NCI-H1048 (cell line): ENCODE measurements at places on chromosomes 11 and 22.

DNA sequence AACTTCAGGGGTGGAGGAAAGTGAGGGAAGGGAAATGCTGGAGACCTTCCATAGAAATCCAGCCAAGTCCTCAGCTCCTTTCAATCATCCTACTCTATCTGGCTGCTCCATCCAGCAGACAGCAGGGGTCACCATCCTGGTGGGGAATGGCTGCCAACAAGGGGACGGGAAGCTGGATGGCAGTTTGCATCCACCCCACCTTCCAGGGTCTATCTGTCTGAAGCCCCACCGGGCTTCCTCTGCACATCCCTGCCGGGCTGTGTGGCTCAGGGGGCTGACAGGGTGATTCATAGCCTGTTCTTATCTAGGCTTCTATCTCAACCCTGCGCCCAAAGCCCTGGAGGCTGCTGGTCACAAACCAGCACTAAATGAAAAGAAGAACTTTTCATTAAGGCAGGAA is 1.1 kb downstream of the SYTL2 start:
- no peak for DNase-seq

- DNase-seq: no peak
Observed at GRCh38 chr22:43554694-43555365, 143.0 kb downstream of the MPPED1 start.

GRCh38 chr11:69573761-69574607 is 67.0 kb upstream of the CCND1 start:
- no peak for DNase-seq

- DNase-seq: no peak
Observed at GRCh38 chr11:22674470-22675439, 8.3 kb downstream of the GAS2 start.

GRCh38 chr11:57095896-57096295 is 85.9 kb upstream of the LRRC55 start:
- DNase-seq: no peak

- no peak for DNase-seq
Observed at GRCh38 chr11:100824041-100824809, 137.1 kb downstream of the ARHGAP42 start.

- no peak for DNase-seq
Observed at GRCh38 chr11:6693342-6694228, 10.4 kb upstream of the MRPL17 start.

DNA sequence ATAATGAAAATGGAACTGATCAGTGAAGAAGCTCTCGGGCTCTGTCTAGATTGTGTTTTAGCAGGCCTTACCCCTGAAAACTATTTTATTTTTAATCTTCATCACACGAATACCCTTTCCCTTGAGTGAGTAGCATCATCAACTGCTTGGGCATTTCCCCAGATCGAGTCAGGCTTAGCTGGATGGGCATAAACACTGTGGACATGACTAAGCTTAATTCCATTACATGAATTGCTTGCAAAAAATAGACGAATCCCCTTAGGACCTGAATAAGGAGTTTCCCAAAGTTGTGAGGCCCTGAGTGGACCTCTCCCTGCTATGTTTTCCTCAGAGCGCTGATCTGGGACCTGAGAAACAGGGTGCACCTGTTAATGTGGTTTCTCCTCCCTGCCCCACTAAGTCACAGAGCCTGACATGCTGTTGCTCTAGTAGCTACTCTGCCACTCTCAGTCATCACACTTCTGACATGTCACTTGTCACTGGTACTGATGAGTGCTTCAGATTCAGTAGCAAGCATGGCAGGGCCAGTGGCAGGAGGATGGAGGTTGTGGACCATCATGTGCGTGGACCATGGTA is 53.5 kb downstream of the ENDOD1 start:
- no peak for DNase-seq

DNA sequence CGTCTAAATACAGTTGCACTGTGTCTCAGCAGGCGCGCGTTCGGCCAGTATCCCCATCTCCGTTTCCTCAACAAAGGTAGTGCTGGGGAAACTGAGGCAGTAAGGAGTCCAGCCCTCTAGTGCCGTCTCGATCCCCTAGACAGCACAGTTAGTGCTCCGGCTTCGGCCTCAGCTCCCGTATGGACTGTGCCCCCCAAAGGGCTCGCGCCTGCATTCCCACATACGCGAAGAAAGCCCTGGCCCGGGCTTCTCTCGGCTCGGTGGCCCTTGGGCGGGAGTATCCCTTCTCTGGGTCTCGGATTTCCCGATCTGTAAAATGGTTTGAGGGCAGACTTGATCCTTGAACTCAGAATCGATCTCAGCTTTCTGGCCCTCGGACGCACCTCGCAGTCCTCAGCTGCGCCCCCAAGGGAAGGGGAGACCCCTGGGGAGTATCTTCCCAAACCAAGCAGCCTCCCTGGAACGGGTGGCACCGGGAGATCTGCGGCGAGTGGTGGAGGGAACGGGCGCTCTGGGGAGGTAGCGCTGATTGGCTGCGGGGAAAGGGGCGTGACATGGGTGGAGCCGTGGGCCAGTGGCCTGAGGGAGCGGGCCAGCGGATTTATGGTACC is 759 bp upstream of the PEX16 start:
- peak; percentile 40 for DNase-seq

GRCh38 chr22:45673482-45674175 is 2.0 kb downstream of the ATXN10 start:
- no peak for DNase-seq

DNA sequence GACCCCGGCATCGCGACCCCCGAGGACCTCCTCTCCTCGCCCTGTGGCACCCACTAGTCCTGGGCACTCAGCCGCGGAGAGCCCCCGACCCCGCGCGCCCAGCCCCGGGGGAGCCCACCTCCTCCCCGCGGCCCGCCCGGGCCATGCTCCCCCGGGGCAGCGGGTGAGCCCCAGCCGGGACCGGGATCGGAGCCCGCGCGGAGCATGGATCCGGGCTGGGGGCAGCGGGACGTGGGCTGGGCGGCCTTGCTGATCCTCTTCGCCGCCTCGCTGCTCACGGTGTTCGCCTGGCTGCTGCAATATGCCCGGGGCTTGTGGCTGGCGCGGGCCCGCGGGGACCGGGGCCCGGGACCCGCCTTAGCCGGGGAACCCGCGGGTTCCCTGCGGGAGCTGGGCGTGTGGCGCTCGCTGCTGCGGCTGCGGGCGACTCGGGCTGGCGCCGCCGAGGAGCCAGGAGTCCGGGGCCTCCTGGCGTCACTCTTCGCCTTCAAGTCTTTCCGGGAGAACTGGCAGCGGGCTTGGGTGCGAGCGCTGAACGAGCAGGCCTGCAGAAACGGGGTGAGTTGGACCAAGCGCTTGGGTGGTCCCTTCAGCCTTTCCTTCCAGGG is 498 bp downstream of the C2CD2L start:
- no peak for DNase-seq

- DNase-seq: no peak
Observed at GRCh38 chr11:45444796-45445195, 158.7 kb upstream of the SYT13 start.

DNA sequence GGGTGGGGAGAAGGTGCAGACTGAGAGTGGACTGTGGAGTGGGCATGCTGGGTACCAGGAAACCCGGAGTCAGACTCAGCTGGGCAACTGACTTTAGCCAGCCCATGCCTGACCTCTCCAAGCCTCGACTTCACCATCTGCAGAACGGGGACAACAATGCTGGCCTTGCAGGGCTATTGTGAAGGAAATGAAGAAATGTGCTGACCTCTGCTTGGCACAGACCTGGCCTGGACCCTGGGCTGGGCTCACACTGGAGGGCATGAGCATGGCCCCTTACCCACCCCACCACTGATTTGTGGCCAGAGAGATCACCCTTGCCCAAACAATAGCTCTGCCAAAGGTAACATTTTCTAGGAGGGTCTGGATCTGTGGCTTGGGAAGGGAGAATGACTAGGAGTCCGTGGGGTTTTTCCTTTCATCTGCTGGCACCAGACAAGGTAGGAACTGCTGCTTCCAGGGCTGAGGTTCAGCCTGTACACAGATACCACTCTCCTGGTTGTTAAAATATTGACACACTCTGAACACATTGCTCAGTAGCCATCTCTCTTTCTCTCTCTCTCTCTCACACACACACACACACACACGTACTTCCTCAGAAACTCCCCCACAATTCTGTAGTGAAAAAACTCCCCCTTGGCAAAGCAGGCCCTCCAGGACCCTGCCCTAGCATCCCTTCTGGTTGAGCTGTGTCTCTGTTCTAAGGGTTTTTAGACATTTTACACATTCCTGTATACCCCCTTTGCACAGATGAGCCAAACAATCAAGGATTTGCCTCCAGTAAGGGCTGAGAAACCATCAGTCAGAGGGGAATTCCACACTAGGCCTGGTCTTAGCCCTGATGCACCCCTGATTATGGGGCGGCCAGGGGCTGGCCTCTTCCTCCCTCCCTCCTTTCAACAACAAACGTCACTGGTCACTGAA is 1.0 kb downstream of the MOGAT2 start:
- DNase-seq: no peak

DNA sequence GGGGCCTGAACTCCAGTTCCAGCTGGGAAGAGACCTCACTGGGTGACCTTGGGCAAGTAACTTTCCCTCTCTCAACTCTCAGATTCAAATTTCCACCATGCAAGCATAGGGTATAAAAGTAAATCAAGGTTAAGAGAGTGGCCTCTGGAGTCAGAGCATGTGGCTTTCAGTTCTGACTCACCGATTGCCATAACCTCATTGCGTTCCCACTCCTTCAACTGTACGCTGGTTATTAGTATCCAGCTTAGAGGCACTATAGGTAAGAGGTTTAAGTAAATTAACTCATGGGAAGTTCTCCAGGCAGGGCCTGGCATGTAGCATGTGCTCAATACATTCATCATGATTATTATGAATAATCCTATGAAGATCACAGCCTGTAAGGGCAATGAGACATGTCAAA is 88.3 kb downstream of the FBXO7 start:
- no peak for DNase-seq
